ENCODE measurements at places on chromosomes 13 and 19.
A peak's percentile ranks its signal among the peaks of the same experiment; 100 is the strongest.

DNA sequence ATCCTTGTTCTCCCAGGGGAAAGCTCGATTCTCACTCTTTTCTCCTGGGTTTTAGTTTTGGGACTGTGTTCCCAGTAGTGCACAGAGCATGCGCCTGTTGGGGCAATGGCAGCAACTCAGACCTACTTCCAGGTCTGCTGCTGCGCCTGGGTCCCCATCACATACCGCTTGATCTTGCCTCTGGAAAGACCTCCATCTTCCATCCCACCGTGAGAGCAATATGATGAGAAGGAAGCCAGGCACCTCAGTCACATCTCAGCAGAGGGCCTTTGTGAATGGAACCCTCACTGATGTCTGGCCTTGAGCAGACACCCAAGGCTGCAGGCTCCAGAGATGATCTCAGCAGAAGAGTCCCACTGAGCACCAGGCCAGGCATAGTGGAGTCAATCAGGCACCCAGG lies 176.8 kb upstream of the ZNF507 start:
- H3K27ac ChIP-seq: no peak overlapping the region
- no peaks in the 10 kb centered on the region for H3K4me1 ChIP-seq
- no peak for DNase-seq
- H3K4me3 ChIP-seq: no peak overlapping the region

GRCh38 chr13:81302125-81302524 lies 961.2 kb upstream of the SPRY2 start:
- no peaks in the 10 kb centered on the region for H3K4me1 ChIP-seq
- no peak overlapping the region for H3K27ac ChIP-seq
- no peaks in the 10 kb centered on the region for H3K36me3 ChIP-seq
- no peaks in the 10 kb centered on the region for H3K27me3 ChIP-seq
- no peak overlapping the region for H3K4me3 ChIP-seq
- DNase-seq: no peak

DNA sequence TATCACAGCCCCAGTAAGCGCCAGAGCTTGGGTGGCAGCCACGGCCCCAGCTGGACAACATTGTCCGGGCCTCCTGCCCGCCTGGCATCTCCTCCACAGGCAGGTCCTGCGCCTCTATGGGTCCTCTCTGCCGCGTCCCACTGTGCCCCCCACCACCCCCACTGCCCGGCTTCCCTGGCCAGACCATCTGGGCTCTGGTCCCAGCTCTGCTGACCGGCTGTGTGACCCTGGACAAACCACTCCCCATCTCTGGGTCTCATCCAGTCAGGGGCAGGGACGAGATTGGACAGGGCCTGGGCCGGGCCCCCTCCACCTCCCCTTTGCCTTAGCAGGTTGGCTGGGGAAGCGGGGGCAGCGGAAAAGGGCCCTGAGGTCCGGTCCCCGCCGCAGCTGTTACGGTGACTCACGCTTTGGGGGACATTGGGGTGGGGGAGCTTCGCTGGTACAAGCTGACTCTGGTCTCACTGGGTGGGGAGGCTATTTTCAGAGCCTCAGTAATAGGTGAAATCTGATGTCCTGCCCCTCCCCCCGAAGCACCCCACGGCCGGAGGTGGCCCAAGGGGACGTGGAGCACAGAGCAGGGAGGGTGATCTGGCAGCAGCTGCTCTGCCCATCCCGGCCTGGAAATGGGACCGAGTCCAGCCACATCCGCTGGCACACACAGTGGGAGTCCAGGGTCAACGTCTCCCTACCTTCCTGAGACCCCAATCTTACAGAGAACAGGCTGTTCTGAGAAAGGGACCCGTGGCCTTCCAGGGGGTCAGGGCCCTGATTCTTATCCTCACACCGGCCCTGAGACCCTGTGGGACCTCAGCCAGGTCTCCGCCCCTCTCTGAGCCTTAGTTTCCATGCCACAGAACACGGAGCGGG lies 9.1 kb downstream of the NFIC start:
- no peak overlapping the region for H3K4me3 ChIP-seq
- H3K36me3 ChIP-seq: no peaks in the 10 kb centered on the region
- H3K4me1 ChIP-seq: no peaks in the 10 kb centered on the region
- peak; percentile 92 for DNase-seq
- peak overlapping the region; percentile 83 for H3K27ac ChIP-seq
- no peaks in the 10 kb centered on the region for H3K27me3 ChIP-seq

DNA sequence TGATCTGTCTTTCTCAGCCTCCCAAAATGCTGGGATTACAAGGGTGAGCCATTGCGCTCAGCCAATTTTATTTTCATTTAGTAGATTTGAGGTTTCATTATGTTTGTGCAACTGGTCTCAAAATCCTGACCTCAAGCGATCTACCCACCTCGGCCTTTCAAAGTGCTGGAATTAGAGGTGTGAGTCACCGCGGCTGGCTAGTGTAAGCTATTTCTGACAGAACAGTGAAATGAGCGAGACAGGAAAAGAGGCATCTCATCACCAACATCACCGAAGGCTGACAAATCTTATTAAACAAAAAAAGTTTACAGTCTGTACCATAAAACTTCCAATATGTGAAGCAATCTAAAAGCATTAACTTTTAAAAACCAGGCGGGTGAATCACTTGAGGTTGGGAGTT lies 12.2 kb upstream of the ZNF888 start:
- H3K27me3 ChIP-seq: no peaks in the 10 kb centered on the region
- DNase-seq: no peak
- no peak overlapping the region for H3K4me3 ChIP-seq
- no peaks in the 10 kb centered on the region for H3K4me1 ChIP-seq
- no peaks in the 10 kb centered on the region for H3K36me3 ChIP-seq
- no peak overlapping the region for H3K27ac ChIP-seq

- peak; percentile 16 for DNase-seq
- H3K27ac ChIP-seq: no peak overlapping the region
- H3K4me3 ChIP-seq: no peak overlapping the region
These were observed 144.2 kb upstream of the VSTM2B start for GRCh38 chr19:29381353-29382203.

DNA sequence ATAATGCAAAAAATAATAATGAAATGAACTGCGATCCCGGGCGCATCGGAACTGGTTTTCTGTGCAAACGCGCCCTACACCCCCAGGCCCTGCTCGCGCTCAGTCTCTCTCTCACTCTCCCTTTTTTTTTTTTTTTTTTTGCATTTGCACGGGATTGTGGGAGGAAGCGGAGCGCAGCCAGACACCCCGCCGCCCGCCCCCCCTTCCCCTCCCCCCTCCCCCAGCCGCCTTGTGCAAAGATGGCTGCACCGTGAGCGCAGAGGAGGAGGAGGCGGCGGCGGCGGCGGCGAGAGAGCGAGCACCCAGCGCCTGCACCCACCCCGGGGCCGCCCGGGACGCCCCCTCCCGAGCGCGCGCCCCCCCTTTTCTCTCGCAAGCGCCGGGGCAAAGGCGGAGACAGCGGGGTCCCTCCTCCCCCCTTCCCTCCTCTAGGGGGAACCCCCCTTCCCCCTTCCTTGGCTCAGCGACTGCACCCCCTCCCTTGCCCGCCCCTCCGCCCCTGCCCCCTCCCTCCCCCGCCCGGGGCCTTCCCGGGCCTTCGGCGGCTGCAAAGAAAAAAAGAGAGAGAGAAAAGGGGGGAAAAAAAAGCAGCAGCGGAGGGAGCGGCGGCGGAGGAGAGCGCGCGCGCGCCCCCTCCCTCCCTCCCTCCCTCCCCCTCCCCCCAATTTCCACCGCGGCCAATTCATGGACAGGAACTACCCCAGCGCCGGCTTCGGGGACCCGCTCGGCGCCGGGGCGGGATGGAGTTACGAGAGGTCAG lies at the start of gene PRR12:
Gene PRR12, plus strand, starts transcription at position 212 of the 760 bp plus-strand sequence. Its CDS starts 473 bp downstream, at position 685.
- H3K4me3 ChIP-seq: peak within 1 kb of the TSS; percentile 99
- no peaks in the 10 kb centered on the region for H3K27me3 ChIP-seq
- H3K4me1 ChIP-seq: no peaks in the 10 kb centered on the region
- peak; percentile 78 for DNase-seq

- DNase-seq: no peak
- H3K4me1 ChIP-seq: peaks cover 3% of the 10 kb centered on the region
- H3K4me3 ChIP-seq: no peak overlapping the region
- H3K36me3 ChIP-seq: no peaks in the 10 kb centered on the region
These were observed 181.2 kb downstream of the COL4A1 start for GRCh38 chr13:110125613-110126272.

- H3K4me3 ChIP-seq: no peak overlapping the region
- no peaks in the 10 kb centered on the region for H3K27me3 ChIP-seq
- no peaks in the 10 kb centered on the region for H3K4me1 ChIP-seq
These were observed 101.4 kb downstream of the STK24 start for GRCh38 chr13:98475522-98475921.

DNA sequence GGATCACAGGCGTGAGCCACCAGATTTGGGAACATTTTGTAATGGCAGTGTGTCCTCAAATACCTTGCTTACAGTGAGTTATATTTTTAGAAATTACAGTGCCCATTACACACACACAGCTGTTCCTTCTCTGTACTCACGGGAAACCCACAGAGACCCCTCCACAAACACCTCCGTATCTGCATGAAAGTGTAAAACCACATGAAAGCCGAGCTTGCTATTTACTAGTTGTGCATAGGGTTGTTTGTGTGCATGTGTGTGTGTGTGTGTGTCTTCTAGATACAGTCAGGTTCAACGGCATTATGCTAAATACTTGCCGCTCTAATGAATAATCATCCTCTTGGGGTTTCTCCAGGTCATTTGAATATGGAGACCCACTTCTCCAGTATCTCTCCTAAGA lies 22.3 kb upstream of the LILRA2 start:
- H3K36me3 ChIP-seq: no peaks in the 10 kb centered on the region
- no peak overlapping the region for H3K4me3 ChIP-seq
- no peaks in the 10 kb centered on the region for H3K4me1 ChIP-seq

- H3K4me1 ChIP-seq: peaks cover 2% of the 10 kb centered on the region
- no peak overlapping the region for H3K4me3 ChIP-seq
- DNase-seq: no peak
- no peaks in the 10 kb centered on the region for H3K36me3 ChIP-seq
- no peak overlapping the region for H3K27ac ChIP-seq
- no peaks in the 10 kb centered on the region for H3K27me3 ChIP-seq
These were observed 14.6 kb upstream of the SERPINE3 start for GRCh38 chr13:51324714-51325420.

- H3K4me3 ChIP-seq: no peak overlapping the region
- DNase-seq: peak; percentile 35
- no peak overlapping the region for H3K27ac ChIP-seq
- no peaks in the 10 kb centered on the region for H3K27me3 ChIP-seq
- no peaks in the 10 kb centered on the region for H3K4me1 ChIP-seq
These were observed 28.0 kb downstream of the PEPD start for GRCh38 chr19:33493401-33494275.

DNA sequence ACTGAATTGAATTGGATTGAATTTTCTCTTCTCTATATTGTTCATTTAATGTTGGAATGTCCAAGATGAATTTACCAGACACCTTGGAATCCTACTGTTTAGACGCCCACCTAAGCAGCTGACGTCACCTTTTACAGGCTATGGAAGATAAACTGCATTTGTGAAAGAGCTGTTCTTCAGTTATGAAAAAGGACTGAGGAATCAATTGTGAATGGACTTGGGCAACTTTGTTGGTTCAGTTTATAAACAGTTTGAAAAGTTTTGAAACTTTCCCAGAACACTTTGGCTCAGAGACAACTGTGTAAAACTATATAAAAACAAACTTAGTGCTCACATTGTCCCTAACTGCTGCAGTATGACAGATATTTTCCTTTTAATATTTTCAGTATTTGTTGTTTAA lies 590.8 kb upstream of the SPRY2 start:
- H3K4me1 ChIP-seq: no peaks in the 10 kb centered on the region
- H3K27me3 ChIP-seq: no peaks in the 10 kb centered on the region
- no peak overlapping the region for H3K27ac ChIP-seq
- H3K36me3 ChIP-seq: no peaks in the 10 kb centered on the region

DNA sequence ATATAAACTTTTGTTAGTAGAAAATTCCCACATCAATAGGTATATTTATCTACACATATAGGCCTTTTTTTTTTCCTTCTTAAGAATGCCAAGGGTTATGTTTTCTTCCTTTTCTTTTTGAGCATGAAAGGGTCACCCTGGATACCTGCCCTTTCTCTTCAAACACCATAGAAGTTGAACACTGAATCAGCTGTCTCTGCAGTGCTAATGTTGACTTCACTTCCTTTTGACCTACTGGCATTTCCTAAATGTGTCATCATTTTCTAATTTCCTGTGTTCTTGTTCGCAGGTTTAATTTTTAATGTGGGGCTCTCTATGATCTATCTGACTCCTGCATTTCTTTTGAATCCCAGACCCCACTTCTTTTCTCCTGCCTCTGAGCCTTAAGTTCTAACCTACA lies 532.0 kb downstream of the GPC6 start:
- no peaks in the 10 kb centered on the region for H3K36me3 ChIP-seq
- H3K4me1 ChIP-seq: no peaks in the 10 kb centered on the region
- no peaks in the 10 kb centered on the region for H3K27me3 ChIP-seq
- no peak overlapping the region for H3K27ac ChIP-seq
- no peak for DNase-seq

GRCh38 chr13:112647256-112647655 lies 42.6 kb upstream of the ATP11A start:
- H3K27ac ChIP-seq: no peak overlapping the region
- no peaks in the 10 kb centered on the region for H3K36me3 ChIP-seq
- no peaks in the 10 kb centered on the region for H3K4me1 ChIP-seq
- no peak for DNase-seq
- H3K4me3 ChIP-seq: no peak overlapping the region

- peaks cover 2% of the 10 kb centered on the region for H3K4me1 ChIP-seq
- no peak overlapping the region for H3K27ac ChIP-seq
- no peak overlapping the region for H3K4me3 ChIP-seq
- no peaks in the 10 kb centered on the region for H3K36me3 ChIP-seq
- H3K27me3 ChIP-seq: no peaks in the 10 kb centered on the region
These were observed 96.3 kb upstream of the SPRY2 start for GRCh38 chr13:80437231-80437630.

DNA sequence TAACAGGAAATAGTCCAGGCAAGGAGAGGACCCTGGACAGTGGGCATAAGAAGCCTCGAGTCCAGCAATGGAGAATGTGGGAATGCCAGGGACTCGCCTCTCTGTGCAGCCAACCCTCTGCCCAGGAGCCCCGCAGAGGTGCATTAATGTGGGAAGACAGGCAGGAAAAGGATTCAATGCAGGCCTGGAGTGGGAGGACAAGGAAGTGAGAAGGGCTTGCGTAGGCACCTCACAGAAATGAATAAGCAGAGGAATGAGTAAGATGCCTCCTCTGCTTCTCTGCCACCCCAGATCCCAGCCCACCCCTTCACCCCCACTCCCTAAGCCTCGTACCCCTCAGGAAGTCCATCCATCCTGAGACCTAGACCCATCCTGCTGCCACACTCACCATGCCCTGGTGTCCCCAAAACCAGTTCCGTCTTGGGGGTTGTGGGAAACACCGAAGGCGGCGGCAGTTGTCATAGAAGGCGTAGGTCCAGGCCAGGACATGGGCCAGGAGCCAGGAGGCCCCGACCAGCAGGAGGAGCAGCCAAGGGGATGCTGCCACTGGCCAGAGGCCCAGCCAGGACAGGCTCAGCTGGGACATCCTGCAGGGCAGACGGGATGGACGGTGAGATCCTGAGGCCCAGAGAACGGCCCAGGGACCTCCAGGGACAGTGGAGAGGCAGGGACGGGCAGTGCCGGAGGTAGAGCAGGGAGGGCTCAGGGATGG lies 692 bp downstream of the CYP4F2 start:
- H3K36me3 ChIP-seq: no peaks in the 10 kb centered on the region
- H3K27ac ChIP-seq: no peak overlapping the region
- H3K27me3 ChIP-seq: no peaks in the 10 kb centered on the region
- H3K4me1 ChIP-seq: no peaks in the 10 kb centered on the region
- H3K4me3 ChIP-seq: no peak overlapping the region

- H3K27me3 ChIP-seq: no peaks in the 10 kb centered on the region
- H3K36me3 ChIP-seq: no peaks in the 10 kb centered on the region
- no peak overlapping the region for H3K27ac ChIP-seq
- DNase-seq: no peak
These were observed 7.6 kb upstream of the NAXD start for GRCh38 chr13:110607675-110608224.
